ENCODE measurements at places on chromosomes 5 and 9.

DNA sequence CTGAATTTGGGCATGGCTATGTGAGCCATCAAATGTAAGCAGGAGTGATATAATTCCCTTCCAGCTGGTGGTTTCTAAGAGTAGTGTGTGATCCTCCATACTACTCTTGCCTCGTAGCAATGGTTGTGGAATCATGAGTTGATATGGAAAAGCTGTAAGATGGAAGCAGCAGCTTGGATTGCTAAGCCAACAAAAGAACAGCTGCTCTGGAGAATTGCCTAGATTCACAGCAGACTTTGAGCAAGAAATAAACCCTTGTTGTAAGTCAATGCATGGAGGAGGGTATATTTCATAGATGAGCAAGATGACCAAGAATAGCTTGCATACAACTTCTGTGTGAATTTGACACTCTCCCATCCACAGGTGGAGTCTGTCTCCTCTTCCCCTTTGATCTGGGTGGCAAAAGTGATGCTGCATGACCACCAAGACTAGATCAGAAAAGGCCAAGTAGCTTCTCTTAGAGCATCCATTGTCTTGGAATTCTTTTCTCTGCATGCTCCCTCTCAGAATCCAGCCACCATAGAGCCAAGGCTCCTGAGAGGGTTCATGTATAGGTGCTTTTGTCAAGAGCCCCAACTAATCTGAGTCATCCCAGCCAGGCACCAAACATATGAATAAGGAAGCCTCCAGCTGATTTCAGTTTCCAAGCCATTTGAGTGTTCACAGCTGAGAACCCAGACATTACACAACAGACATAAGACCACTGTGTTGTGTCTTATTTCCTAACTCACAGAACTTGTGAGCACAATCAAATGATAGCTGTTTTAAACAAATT is 79.0 kb downstream of the PRLR start:
- DNase-seq, result no peak

DNA sequence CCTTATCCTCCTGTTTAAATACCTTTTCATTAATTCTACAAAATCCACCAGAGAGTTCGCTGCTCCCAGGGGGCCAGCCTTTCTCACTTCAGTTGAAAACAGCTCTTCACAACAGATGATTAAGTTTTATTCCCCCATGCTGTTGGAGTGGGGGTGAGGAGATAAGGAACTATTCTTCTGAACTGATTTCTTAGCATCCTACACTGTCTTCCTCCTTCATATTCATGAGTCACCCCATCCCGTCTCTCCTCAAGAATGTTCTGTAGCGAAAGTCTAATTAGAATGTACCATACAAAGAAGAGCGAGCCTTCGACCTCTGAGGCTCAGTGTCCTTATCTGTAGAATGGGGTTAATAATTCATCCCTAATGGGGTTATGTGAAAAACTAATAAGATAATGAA is 138.0 kb downstream of the PIK3R1 start:
- DNase-seq, result no peak

DNA sequence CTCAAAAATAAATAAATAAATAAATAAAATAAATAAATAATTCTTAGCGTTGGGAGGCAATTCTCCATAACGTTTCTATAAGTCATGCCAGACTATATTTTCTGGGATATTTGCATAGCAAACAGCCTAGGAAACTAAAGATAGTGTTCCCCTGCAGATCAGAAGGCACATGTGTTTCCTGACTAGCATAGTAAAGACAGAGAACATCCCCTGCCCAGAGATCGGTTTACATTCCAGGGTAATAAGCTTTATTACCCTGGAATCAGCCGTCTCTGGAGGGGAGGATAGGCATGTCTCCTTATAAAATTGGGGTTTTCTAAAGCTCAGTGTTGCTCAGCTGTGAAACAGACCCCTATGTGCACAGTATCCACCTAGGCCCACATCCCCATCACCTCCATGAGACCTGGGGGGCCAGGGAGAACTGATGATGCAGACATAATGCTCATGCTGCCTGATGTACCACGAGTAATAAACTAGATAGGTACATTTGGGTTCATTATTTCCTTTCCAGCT is 36.9 kb upstream of the IFNK start:
- no peak for DNase-seq

- DNase-seq, result no peak
Observed at GRCh38 chr9:22084336-22085035, 75.4 kb upstream of the CDKN2B start.

GRCh38 chr9:94080249-94080648 is 4.0 kb upstream of the PTPDC1 start:
- DNase-seq, result no peak

DNA sequence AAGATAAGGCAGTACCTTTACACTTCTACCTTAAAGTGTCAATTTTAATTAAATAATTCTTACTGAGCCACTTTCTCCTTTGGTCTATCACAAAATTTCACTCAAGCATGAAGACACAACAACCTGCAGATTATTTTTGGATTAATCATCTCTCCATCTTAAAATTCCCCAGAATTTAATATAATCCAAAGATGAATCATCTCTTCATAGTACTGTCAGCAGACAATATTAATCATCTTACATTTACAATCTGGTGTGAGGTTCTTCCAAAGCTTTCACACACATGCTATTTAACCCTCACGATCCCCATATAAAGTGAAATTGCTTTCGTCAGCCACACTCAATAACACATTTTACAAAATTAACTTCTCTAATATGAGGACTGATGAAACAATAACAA is 43.0 kb downstream of the LHFPL2 start:
- DNase-seq, result no peak

DNA sequence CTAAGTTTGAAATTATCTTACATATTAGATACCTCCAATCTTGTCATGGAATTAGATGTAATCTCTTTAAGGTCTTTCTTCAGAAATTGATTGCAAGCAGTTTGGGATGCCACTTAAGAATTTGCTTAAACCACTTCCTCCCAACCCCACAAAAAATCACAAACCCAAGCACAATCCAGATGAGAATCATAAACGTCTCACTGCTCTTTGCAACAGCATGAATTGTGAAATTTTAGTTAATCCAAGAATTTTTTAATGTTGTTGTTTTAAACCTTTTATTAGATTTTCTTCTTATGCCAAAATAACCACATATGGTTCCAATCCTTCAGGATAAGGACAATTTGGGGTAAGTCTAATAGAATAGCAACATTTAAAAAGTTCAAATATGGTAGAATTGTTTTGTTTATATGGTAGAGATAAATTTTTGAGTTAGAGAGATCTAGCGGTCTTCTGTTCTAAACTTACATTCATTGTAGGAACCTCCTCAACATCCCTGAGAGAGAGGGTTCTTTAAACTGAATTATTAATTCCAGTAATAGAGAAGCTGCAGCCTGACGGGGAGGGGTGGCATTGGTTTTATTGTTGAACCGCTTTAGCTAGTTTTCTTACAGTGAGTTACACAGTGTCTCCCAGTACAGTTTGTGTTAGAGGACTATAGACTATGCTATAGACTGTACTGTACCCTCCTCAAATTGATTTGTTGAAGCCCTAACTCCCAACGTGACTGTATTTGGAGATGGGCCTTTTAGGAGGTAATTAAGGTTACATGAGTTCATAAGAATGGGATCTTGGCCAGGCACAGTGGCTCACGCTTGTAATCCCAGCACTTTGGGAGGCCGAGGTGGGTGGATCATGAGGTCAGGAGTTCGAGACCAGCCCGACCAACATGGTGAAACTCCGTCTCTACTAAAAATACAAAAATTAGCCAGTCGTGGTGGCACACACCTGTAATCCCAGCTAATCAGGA is 24.8 kb upstream of the IL6ST start:
- DNase-seq, result no peak
